Esophagus muscularis mucosa (tissue), 4 donors: ENCODE measurements at places on chromosomes 16 and 17.

- DNase-seq, result no peak
- peak within 1 kb of the TSS; percentile 78 for H3K4me3 ChIP-seq
- H3K36me3 ChIP-seq, result peaks cover 16% of the 10 kb centered on the region
- H3K27ac ChIP-seq, result peak within 1 kb of the TSS; percentile 88
Observed at GRCh38 chr17:61399131-61400065, at the start of gene TBX2. TBX2 (plus strand) TSS chr17:61399843; CDS start chr17:61400177, 334 bp downstream.

DNA sequence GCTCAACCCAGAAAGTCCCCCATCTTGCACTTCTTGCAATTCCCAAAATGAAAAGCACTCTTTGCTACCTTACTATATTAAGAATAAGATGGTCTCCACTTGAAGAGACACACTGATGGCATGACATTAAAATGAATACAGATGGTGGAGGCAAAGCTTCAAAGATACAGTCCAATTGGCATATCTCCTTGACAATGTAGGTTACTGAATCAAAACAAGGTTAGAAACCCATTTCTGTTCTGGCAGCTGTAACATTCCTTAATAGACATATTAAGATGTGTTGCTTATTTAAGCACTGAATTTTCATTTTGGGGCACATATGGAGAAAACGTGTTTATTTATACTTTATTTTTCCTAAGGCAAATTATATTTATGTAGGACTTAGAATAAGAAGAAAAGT is 1262.8 kb upstream of the CDH8 start:
- H3K27ac ChIP-seq, result no peak overlapping the region
- H3K4me1 ChIP-seq, result no peaks in the 10 kb centered on the region
- no peak for DNase-seq
- H3K4me3 ChIP-seq, result no peak overlapping the region

DNA sequence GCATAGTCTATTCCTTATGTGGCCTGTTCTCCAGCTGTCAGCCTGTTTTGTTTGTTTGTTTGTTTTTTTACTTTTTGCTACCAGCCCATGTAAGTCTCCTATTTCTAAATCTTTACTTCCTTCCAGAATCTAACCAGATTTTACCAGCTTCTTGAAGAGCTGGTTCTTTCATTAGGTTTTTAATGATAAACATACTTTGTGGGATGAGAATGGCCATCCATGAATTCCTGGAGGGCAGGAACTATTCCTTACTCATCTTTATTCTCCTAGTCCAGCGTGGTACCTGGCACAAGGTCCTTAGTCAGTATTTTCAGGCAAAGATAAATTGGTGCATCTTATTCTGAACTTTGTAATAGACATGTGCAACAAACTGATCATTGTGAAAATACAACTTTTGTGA is 17.3 kb downstream of the RSPRY1 start:
- no peaks in the 10 kb centered on the region for H3K27me3 ChIP-seq
- peaks cover 38% of the 10 kb centered on the region for H3K36me3 ChIP-seq
- no peak for DNase-seq
- H3K27ac ChIP-seq, result no peak overlapping the region

GRCh38 chr17:40849723-40850122 is 17.3 kb downstream of the KRT12 start:
- no peak for DNase-seq
- no peak overlapping the region for H3K4me3 ChIP-seq
- no peaks in the 10 kb centered on the region for H3K27me3 ChIP-seq
- H3K4me1 ChIP-seq, result no peaks in the 10 kb centered on the region

DNA sequence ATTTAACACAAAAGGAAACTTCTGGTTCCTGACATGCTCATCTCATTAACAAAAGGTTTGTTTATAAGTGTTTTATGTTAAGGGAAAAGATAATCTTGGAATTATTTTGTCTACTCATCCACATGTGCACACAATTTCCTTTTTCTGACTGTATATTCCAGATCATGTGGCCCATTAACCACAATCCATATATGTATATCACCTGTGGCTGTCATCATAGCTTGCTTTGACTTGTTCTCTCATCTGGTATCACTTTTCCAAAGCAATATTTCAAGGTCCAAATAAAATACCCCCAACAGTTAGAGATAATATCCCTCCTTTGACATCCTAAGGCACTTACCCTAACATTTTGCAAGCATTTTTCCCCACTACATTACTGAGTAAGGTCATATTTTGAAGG is 856.1 kb downstream of the CDH11 start:
- H3K4me1 ChIP-seq, result no peaks in the 10 kb centered on the region
- no peaks in the 10 kb centered on the region for H3K36me3 ChIP-seq
- no peak overlapping the region for H3K4me3 ChIP-seq
- no peaks in the 10 kb centered on the region for H3K27me3 ChIP-seq
